ENCODE measurements at places on chromosomes 2 and 18. TPM values are rescaled to one million over a fixed set of nuclear protein-coding genes. Genes with fewer than 3 reads are reported as not detected.

UGT1A9 gene
- not detected for total RNA-seq

ZNF892 gene
- total RNA-seq, result 1.2 TPM

CCNYL1 gene
- 3.1 TPM for total RNA-seq

CRYGD gene
- total RNA-seq, result not detected

REG1A gene
- not detected for total RNA-seq

DNAH6 gene
- 0.02 TPM for total RNA-seq

GPR75 gene
- 1.1 TPM for total RNA-seq

GIGYF2 gene
- total RNA-seq, result 57.7 TPM

KCNG2 gene
- not detected for total RNA-seq

SNED1 gene
- total RNA-seq, result 18.4 TPM

MEIS1 gene
- total RNA-seq, result 19.9 TPM
